ENCODE measurements at places on chromosomes 3 and 15.

DNA sequence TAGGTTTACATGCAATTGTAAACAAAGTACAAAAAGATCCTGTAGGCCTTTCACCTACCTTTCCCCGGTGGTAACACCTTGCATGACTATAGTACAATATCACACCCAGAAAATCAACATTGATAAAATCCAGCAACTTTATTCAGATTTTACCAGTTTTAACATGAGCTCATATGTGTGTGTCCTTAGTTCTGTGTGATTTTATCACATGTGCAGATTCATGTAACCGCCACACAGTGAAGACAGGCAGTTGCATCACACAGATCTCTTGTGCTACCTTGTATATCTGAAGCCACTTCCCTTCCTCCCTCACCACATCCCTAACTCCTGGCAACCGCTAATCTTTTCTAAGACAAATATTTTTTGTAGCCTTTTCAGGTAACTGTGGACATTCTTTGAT, 183.5 kb upstream of the C2CD4B start:
- no peak for DNase-seq

DNA sequence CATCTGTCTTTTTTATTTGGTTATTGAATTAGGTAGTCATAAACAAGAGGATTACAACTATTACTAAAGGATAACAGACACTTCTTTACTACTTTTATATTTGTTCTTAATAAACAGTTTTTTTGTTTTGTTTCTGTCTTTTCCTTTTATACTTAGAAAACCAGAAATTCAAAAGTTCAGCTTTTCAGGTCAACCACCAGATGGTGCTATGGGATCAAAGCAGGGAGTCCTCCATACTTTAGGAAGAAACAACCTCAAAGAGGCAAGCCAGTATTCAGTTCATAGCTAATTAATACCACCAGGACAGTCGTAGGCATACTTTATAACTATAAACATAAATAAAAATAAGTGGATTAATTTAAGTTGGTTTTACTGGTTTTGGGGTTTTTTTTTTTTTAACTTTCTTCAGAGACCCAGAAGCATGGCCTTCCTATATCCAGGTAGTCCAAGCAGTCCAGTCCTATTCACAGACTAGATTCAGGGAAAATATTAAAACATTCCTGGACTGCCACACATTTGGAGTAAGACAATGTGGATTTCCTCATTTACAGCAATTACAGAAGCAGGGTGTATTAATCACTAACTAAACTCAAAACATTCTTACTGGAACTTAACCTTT, 16.0 kb upstream of the EID1 start:
- peak; percentile 32 for DNase-seq

- no peak for DNase-seq
Measured at GRCh38 chr15:61923173-61923572, 137.1 kb downstream of the VPS13C start.

DNA sequence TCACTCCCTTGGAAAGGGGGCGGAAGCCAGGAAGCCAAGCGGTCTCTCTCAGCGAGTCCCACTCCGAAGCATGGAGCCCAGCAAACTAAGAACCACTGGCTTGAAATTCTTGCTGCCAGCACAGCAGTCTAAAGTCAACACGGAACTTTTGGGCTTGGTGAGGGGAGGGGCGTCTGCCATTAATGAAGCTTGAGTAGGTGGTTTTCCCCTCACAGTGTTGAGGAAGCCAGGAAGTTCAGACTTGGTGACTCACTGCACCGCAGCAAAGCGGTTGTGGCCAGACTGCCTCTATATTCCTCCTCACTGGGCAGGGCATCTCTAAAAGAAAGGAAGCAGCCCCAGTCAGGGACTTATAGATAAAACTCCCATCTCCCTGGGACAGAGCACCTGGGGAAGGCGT, 665.4 kb upstream of the CBLB start:
- no peak for DNase-seq

DNA sequence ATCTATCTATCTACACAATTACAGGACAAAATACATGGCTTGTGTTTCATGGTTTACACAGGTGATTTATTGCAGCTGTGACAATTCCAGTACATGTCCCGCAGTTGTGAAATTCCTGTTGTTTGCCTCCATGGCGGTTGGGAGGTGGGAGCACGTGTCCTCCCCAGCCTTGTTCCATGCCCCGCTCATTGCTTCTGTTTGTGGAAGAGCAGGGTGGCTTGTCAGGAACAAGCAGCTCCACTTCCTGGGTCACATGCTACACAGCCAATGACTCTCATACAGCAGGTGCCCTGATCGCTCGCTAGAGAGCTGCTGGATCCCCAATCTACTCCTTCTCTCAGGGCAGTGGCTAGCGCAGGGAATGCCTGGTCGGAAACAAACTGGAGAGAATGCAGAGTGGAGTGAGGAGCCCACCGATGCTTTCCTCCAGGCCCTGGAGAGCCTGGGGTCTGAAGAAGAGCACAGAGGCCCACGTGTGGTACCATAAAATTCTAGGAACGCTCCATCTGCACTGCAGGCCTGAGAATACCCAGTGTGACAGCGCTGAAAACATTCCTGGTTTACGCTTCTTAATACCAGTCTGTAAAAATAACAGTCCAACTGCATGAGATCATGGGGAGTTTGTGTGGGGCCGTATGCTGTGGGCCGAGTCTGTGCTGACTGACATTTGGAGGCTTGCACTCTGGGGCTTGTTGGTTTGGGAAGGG, 270.6 kb upstream of the RGMA start:
- DNase-seq, result no peak

GRCh38 chr15:60347480-60348049, 50.2 kb downstream of the ANXA2 start:
- no peak for DNase-seq
